Hypothalamus (tissue), 51 donors: ENCODE measurements at places on chromosomes 2 and 18.
A peak's percentile ranks its signal among the peaks of the same experiment; 100 is the strongest.

DNA sequence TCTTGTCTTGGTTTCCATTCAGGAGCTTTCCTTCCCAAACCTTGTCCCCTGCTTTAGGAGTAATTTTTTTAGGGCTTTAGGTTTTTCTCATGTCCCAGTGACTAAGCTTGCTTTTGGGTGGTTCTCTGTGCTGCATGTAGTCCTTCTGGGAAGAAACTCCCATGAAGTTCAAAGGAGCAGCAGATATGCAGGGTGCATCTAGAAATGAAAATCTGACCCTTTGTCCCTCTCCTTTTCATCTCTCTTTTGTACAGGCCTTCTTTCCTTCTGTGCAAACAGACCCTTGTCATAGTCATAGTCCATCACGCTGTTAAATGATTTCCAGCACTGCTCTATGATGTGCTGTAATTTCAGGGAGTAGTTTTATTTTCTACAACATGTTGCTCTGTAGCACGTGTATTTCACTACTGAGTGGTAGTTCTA lies 20.4 kb downstream of the FMNL2 start:
- DNase-seq = no peak

DNA sequence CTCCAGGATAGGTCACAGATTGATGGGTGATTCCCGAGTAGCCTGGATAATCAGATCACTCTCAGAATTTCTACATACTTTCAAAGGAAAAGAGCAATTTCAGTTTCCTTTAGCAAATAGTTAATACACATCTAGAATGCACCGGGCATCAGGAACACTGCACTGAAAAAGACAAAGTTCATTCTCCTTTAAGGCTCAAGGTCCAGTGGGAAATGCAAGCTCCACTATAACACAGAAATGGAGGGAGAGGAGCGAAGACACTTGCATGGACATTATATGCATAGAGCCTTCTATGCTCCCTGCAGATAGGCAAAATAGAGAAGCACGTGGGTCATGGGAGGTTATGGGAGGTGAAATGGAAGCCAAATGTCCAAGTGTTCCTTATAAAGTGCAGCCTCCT lies 49.1 kb downstream of the SLC9A4 start:
- DNase-seq = no peak

DNA sequence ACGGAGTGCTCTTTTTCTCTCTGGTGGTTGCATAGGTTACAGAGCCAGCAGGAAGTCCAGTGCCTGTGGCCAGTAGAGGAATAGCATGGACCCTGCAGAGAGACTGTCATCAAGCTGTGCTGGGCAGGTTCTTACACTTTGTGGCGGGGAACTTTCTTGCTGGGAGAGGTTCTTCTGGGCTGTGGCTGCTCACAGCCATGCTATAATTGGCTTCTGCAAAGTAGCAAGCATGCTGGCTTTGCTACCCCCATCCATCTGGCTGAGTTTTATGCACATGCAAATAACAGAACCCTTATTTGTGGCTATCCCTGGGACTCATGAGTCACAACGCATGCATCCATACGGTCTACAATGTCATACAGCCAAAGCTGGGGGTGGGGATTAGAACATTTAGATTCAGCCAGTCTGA lies 68.9 kb downstream of the PLCL1 start:
- peak; percentile 15 for DNase-seq

- DNase-seq = no peak
Measured at GRCh38 chr2:233766416-233766815, 6.3 kb downstream of the UGT1A1 start.

GRCh38 chr18:902229-902628 lies 2.4 kb upstream of the ADCYAP1 start:
- no peak for DNase-seq

DNA sequence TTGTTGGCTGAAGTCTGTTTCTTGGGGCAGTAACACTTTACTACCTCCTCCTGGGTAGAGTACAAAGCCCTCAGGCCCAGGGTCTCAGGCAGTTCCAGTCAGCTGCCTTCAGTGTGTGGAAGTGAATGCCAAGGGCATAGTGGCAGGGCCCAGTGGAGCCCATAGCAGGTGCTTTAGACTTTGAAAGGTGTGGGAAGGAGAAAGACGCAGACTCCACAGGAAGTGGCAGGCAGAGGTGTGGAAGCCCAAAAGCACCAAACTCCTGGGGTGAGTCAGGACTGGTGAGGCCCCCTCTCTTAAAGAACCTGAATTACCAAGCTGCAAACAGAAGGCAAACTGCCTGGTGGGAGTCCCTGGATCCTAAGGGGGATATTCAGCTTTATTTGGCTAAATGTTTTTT lies 45.3 kb downstream of the ADAM23 start:
- DNase-seq = no peak

GRCh38 chr2:38498045-38498481 lies 104.7 kb downstream of the HNRNPLL start:
- no peak for DNase-seq

GRCh38 chr2:120936476-120937334 lies 201.0 kb downstream of the GLI2 start:
- no peak for DNase-seq

DNA sequence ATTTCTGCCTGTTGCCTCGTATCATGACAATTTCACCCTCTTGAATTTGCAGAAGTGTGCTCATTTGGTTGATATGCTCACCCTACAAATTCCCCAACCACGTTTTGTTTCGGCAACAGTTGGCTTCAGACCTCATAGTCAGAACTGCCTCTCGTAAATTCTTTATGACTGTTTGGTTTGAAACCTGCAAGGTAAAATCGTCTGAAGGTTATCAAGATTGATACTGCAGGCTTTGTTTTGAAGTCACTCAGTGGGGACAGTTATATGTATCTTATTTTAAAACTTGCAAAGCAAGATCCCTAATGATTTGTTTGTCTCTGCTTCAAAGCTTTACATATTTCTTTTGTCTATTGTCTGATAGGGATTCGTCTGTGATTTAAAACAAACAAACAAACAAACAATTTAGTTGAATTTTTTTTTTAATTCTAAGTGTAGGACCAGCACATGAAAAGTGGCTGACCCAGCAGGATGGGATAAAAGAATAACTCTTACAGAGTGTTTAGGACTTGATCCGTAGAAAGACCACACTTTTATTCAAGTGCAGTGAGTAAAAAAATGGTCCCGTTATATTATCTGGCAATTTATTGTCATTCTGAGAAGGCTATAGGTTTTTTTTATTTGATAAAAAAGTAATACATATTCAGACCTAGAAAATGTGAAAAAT lies 45.7 kb upstream of the MYCN start:
- no peak for DNase-seq

- DNase-seq = no peak
Measured at GRCh38 chr2:234535464-234535863, 38.6 kb upstream of the ARL4C start.
